ENCODE measurements at places on chromosomes 1 and 21.

DNA sequence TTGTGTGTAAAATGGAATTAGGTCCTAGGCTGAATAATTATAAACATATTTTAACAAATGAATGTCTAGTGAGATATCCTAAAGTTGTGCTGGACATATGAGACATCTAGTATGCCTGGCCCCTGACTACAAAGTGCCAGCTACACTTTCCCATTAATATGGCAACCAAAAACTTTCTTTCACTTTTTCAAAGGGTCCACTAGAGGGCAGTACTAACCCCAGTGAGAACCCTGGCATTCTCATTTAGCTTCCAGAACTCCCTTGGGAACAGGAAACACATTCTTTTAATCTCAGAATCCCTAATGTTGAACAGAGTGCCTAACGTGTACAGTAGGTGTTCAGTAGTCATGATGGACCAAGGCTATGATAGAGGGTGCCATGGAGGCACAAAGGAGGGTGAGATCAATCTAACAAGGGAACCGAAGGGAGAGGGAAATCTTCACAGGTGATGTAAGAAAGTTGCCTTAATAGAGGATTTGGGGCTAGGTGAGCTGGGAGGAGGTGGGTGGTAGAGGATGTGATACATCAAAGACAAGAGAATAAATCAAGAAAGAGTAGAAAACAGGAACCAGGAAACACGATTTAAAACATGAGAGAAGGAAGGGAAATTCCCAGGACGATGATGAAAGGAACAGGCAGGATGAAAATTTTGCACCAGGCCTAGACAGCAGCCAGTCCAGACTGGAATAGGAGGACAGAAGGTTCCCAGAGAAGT is 41.6 kb downstream of the NSL1 start:
- DNase-seq = no peak

- DNase-seq = no peak
These were observed 152.7 kb downstream of the S1PR1 start for GRCh38 chr1:101389547-101389929.

DNA sequence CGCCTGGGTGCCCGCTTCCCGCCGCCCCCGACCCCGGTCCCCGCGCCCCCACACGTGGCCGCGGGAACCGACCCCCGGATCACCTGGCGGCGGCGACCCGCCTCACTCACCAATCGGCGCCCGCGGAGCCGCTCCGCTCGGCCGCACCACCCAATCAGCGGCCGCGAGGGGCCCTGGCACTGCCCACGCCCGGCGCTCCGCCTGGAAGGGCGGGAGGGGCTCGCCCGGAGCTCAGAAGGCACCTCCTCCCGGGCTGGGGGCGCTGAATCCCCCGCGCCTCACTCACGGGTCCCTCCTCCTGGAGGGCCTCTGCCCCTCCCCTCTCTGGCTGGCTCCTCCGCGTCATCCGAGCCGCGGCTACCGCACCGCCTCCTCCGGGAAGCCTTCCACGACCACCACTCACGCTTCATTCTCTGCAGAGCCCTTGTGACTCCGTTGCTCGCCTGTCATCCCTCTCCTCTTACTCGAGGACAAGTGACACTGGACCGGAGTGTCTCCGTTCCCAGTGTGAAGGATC is 374 bp downstream of the SH2D5 start:
- DNase-seq = peak; percentile 60

GRCh38 chr21:32298658-32299081 is at the start of gene MRAP:
Gene MRAP, plus strand, starts transcription at chr21:32298855. Its CDS starts 117 bp downstream, at chr21:32298972.
- DNase-seq = no peak

- no peak for DNase-seq
These were observed 10.7 kb downstream of the RAB42 start for GRCh38 chr1:28602536-28603439.

DNA sequence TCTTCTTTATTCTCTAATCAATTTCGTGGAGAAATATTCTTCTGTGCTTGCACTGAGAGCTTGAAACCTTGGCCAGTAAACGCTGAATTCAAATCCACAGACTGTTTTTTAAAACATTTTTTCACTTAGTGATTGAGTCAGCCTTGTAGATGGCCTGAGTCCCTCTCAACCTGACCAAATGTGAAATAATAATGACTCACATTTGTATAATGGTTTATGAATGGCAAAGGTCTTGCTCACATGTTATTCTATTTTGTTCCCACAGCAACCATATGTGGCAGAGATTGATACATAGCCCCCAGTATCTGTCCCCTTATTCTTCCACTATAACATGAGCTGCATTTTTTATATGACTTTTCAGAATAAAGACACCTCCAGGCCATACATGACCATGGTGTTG is 47.8 kb upstream of the CCDC190 start:
- DNase-seq = no peak

DNA sequence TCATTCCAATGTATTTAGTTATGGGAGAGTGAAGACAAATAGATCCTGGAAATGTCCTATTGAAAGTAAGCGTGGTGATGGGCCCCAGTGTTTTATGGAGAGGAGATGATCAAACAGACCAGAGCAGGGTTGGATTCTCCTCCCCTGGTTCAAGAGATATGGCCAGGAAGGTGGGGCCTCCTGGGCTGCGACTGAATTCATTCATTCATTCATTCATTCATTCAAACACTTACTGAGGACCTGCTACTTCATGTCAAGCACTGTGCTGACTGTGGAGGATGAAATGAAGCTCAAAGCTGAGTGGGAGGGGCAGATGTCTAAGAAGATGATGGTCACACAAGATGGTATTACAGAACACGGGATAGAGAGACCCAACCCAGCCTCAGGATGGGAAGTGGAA is 71.5 kb upstream of the TNR start:
- DNase-seq = no peak

All from stimulated activated CD4-positive, alpha-beta T cell treated with anti-CD3 and anti-CD28 coated beads, Interleukin-15, amount 100 ng/mL, for 1 hour (primary cell).